ENCODE measurements at places on chromosomes 1 and 21.
A peak's percentile ranks its signal among the peaks of the same experiment; 100 is the strongest.

GRCh38 chr1:12600880-12601633 lies 17.0 kb downstream of the DHRS3 start:
- no peak for DNase-seq

DNA sequence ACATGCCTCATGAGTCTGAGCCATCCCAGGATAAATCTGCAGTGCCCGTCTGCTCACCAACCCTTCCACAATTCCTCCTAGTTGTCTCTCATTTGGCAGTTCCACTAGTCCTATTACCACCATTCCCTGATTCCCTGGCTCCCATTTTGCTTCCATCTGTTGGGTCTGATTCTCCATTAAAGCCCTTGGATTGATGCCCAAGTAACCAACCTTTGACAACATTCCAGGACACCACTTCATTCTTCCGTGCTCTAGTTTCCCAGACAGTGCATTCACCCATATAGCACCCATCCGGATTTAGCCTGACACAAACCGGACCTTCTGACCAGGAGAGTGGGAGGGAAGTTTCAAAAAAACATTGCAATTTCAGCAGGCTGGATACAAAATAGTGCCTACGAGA lies 189.4 kb upstream of the PALMD start:
- no peak for DNase-seq

- DNase-seq: no peak
Observed at GRCh38 chr1:158819461-158820443, 11.4 kb upstream of the MNDA start.

DNA sequence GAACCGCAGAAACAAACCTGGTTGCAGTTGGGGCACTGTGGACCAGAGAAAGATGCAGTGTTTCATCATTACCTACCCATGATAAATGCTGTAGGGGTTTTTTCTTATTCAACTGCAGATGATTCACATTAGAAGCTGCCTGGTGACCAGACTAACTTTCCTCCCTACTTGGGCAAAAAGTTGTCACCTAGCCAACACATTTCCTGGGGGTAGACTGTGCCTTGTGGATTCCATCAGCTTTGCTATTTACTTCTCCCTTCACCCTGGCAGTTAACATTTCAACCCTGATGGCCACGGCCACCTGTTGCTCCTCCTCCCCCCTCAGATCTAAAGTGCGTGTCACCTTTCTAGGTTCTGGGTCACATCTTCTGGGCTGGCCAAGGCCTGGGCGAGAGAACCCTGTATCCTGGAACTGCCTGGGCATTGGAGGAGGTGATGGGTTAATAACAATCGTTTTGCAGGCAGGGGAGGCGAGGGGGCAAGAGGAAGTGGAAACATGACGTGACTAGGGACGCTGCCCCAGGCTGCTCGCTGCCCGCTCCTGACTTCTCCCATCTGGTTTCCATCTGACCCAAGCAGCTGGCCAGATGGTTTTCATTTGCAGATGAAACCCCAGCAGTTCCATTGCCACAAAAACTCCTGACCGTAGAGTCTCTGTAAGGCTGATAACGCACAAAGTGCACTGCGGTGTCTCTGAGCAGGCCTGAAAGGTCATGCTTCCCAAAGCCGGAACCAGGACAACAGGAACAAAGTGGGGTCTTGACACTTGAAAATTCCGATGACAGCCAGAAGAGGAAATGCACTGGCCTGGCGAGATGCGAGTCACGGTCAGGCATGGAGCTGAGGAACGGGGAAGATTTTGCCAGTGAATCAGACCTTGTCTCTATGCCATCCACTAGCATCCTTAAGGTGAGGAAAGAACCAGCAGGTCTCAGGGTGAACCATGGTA lies 36.6 kb downstream of the CAPZB start:
- no peak for DNase-seq

- no peak for DNase-seq
Observed at GRCh38 chr1:91549041-91549735, 48.5 kb downstream of the CDC7 start.

DNA sequence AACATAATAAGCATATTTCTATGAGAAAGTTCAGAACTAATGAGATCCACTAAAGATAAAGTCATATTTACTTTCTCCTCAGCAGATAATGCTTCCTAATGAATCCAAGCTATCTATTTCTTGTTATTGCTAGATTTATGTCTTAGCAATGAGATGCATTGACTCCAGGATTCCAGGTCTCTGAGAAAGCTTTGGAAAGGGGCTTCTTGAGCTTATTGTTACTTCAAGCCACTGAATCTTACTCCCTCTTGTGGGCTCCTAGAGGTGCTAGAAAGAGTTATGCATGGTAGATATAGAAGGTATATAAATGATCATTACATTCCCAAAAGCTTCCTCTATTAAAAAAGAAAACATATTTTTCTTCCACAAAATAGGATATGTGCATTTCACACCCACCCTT lies 246.4 kb upstream of the ADAMTS5 start:
- no peak for DNase-seq

- no peak for DNase-seq
Observed at GRCh38 chr1:71193153-71193552, 112.3 kb upstream of the ZRANB2 start.

GRCh38 chr1:165828669-165829329 lies 1.4 kb downstream of the UCK2 start:
- peak; percentile 31 for DNase-seq

DNA sequence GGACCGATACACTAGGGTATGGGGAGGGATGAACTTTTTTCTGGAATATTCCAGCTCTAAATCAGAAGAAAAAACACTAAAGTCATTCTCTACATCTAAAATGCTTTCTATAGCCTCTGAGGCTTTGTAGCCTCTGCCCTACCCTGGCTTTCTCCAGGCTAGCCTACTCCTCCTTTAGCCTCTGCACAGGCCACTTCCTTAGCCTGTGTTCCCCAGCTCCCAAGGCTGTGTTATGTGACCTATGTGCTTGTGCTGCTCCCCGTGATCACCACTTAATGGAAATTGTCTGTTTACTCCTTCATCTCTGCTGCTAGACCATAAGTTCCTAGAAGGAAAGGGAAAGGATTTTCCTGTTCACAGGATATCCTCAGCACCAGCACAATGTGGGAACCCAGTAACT lies 92.8 kb downstream of the SEC16B start:
- DNase-seq: no peak

- DNase-seq: no peak
Observed at GRCh38 chr1:44637702-44638411, 36.4 kb downstream of the TMEM53 start.

DNA sequence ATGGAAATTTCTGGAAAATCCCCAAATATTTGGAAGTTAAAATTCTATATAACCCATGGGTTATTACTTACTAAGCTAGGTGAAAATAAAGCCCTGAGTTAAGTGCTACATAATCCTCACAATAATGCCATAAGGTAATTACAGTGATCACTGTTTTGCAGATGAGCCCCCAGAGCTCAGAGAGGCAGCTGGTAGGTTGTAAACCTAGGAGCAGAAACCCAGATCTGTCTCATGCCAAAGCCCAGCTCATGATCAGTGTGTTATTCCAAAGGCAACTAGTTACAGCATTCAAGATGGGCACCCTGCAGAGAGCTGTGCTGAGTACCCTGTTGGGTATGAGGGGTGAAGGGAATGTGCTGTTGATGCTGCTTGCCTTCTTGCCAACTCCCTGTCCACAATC lies 10.8 kb upstream of the MYOG start:
- no peak for DNase-seq

DNA sequence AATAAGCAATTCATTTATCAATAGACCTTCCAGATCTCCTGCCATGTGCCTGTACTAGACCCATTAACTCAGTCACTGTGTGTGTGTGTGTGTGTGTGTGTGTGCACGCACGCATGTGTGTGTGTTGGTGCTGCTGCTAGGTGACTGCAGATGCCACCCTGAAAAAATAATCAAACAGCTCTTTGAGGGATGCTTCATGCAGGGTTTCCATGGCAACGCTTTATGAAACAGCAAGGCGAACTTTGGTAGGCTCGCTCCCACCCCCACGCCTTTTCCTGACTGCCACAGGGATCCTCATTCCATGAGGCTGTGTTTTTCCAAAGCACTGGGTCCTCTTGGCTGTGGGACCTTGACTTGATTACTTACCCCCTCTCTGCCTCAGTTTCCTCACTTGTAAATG lies 94.0 kb downstream of the HMGB4 start:
- no peak for DNase-seq

DNA sequence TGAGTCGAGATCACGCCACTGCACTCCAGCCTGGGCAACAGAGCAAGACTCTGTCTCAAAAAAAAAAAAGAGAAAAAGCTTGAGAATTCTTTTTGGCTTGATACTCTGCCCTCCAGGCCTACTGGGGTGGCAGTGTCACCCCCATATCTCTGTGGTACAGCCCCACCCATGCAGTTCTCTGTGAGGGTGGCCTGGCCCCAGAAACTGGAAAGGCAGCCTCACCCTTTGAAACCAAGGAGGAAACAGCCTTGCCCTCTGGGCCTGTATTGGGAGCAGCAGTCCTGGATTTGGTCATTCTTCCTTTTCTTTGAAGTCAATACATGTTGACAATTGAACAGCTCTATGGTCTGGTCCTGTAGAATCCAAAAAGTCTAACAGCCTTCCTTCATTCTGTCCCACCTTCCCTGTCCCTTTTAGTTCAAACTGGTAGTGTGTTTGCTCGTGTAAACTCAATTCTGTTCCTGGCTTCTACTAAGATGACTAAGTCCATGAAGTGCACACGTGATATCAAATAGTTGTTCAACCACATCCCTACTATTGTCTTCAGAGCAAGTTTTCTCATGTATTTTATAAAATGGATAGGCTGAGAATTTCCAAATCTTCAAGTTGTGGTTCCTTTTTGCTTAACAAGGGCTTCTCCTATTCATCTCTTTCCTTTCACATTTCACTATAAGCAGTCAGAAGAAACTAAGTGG lies 13.2 kb downstream of the ST7L start:
- DNase-seq: no peak

GRCh38 chr1:63984930-63985290 lies 211.1 kb downstream of the ROR1 start:
- no peak for DNase-seq

- DNase-seq: no peak
Observed at GRCh38 chr1:110680036-110680735, 5.4 kb upstream of the KCNA3 start.

- DNase-seq: no peak
Observed at GRCh38 chr1:117842408-117843170, 86.8 kb downstream of the GDAP2 start.

GRCh38 chr1:192238421-192238820 lies 78.4 kb upstream of the RGS21 start:
- no peak for DNase-seq

DNA sequence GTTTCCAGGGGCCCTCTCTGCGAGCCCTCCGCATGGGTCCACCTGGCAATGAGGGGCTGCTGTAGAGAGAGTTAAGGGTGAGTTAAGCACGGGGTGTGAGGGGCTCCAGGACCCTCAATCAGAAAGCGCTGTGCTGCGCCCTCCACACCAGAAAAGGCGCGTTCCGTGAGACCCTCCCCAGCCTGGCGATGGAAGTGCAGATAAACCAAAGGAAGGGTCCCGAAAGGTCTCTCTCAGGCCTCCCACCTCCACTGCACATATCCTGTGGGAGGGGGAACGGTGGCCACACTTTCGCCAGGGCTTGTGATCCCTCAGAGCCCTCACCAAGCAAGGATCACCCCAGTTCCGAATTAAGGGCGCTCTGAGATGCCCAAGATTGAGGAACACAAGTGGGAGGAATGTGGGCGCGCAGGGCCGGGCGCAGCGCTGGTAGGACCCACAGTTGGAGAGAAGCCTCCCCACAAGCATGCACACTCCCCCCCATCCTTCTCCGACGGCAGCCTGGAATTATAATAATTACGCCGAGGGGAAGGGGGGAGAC lies 1.1 kb downstream of the WNT3A start:
- no peak for DNase-seq

Data from posterior cingulate gyrus (tissue), 11 donors.